GM18507 (cell line): ENCODE measurements at places on chromosomes 1 and 21.

DNA sequence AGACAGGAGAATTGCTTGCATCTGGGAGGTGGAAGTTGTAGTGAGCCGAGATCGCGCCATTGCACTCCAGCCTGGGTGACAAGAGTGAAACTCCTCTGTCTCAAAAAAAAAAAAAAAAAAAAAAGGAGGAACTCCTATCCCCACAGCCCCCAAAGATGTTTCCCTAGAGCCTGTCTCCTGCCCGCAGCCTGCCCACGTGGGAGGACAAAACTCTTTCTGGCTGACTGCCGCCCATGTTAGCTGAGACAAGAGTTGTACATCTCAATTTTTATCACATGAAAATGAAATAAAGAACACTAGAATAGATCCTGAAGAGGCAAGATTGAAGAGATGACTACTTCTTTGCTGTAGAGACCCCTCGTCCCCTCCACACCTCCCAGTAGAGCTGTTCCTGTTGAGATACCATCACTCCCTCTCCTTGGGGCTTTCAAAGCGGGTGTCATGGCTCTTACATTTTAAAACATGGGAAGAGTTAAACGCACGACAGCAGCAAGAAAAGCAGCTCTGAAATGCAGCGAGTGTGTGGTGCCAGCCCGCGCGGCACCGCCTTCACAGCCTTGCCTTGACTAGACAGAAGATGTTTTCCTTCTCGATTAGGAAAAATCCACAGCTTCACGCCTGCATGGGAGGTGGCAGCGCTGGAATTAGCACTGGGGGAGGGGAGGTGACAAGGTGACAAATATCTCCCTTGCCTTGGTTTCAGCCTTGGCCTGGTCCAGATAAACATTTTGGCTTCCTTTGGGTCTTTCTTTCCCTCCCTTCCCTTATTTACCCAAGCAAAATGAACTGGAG, 253.4 kb upstream of the CSF3R start:
- no peak for DNase-seq

DNA sequence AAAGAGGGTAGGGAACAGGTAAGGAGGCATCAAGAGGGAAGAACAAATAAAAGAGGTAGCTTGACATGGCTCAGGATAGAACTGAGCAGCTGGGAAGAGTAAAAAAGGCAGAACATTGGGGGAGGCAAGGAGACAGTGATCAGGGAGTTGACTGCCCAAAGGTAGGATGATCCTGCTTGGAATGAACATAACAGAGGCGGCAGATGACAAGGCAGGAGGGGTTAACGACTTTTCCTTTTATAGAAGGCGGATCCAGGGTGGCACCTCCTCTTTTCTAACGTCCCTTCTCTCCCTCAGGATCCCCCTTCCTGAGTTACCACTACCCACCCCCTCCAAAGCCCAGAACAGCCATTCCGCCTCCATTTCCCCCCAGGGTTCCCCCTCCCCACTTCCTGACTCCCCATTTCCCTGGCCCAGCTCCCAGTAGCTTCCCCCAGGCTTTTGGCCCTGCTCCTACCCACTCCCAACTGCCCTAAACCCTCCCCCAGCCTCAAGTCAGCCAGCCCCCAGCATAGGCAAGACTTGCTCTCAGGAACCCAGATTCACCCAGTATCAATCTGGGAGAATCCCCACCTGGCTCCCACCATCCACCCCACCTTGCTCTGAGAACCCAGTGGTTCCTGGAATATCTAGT, 769 bp upstream of the ADAMTS4 start:
- DNase-seq = no peak

- DNase-seq = peak; percentile 46
Measured at GRCh38 chr1:39102537-39103327, 76.6 kb downstream of the NDUFS5 start.

DNA sequence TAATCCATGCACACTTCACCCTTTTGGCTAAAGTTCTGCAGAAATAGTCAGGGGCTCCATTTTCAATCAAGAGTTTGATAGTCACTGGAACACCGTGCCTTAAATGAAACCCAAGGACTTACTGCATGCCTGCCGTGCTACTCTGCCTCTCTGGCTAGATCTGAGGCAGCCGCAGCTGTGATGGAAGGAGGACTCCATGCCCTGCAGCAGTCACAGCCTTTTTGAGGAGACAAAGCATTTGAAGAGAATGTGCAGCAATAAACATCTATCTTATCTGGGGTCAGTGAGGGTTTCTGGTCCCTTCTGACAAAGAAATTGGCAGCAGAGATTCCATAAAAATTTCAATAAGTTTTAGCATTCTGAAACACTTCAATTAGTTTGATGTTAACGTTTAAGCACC, 78.0 kb downstream of the BCAR3 start:
- DNase-seq = no peak

DNA sequence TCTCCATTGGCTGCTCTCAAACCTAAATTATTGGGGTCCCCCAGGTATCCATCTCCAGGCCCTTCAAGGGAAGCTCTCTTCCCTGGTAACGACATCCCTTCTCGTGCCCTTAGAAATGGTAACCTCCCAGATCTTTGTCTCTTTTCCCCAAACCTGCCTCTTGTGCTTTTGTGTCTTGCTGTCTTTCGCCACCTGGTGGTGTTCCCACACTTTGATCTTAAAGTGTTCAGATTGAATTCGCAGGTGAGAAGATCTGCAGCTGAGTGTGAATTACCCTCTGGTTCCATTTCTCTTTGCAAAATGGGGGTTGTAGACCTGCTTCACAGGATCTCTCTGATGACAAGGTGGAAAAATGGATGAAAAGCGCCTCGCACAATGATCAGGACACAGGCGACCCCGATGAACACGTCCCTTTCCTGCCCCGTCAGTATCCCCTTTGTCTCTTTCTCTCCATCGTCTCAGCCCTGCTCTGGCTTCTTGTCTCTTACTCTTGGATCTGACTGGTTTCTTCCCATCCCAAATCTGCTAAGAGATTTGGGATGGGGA, 53.1 kb downstream of the DOP1B start:
- DNase-seq = no peak

DNA sequence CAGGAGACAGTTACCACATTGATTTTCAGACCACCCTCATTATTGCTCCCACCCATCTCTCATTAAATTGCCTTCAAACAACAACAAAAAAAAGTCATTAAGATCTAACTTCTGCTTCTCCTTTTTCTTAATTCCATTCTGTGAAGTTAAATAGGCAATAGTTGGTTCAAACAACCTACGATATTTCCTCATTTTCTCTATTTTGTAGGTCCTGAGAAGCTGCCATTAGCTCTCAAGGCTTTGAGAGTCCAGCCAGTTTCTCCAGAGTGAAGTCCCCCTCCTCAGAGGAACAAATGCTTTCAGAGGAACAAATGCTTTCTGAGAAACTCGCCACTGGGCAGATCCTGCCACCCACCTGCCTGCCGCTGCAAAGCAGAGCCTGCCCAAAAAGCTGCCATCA, 125.6 kb downstream of the ETS2 start:
- DNase-seq = no peak

GRCh38 chr1:101219924-101220870, 16.6 kb upstream of the S1PR1 start:
- no peak for DNase-seq

GRCh38 chr1:156100205-156100995, 14.1 kb upstream of the LMNA start:
- no peak for DNase-seq

DNA sequence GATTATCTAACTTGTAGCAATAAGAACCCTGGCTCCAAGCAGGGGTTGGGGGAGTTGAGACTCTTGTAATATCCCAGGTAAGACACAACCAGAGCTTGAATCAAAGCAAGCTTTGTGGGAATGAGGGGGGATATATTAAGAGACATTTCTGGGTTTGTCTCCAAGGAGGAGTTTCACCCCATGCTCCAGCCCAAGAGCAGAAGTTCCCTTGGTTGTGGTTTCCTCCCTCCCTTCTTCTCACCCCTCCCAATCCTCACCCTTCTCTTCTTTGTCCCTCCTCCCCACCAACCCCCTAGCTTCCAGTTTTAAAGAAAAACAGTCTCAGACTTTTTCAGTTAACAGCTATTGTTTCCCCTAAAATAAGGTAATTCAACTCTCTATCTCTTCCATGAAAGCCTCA, 11.9 kb downstream of the TRAF3IP3 start:
- DNase-seq = no peak
